Foreskin keratinocyte (primary cell): ENCODE measurements at places on chromosomes 13 and 19. TPM values are rescaled to one million over a fixed set of nuclear protein-coding genes. Genes with fewer than 3 reads are reported as not detected.

GRCh38 chr13:106496072-106496997 is 39.1 kb downstream of the EFNB2 start:
- DNase-seq: no peak

TNFSF13B gene
- total RNA-seq: 0.07 and 0.17 TPM in 2 replicates

GRCh38 chr19:49932731-49933131 is 3.4 kb upstream of the NUP62 start:
- DNase-seq: no peak

GRCh38 chr13:42028113-42028799 is 20.2 kb upstream of the DGKH start:
- DNase-seq: no peak

DNA sequence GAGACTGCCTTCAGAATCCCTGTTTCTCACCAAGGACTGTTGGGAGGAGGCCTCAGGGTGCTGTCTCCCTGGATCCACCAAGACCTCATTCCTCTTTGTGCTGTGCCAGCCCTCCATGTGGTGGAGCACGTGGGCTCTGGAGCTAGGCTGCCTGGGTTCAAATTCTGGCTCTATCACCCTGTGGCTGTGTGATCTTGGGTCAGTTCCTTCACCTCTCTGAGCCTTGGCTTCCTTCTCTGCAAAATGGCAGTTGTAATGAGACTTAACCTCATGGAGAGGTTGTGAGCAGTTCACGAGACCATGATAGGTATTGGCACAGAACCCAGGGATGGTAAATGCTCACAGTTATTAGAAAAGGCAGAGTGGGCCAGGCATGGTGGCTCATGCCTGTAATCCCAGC is 6.4 kb downstream of the PNMA8C start:
- DNase-seq: no peak

GRCh38 chr19:54673222-54673621 is 10.4 kb downstream of the LILRB4 start:
- no peak for DNase-seq

GRCh38 chr13:51978796-51979556 is 32.3 kb downstream of the ATP7B start:
- DNase-seq: no peak

MAP4K1 gene
- 0.21 TPM in 1 of 2 replicates, not detected in the other for total RNA-seq

ERICH6B gene
- total RNA-seq: not detected in 2 replicates

- DNase-seq: no peak
Observed at GRCh38 chr13:21338156-21338555, 120.9 kb downstream of the ZDHHC20 start.

ZNF723 gene
- not detected in 2 replicates for total RNA-seq

DNA sequence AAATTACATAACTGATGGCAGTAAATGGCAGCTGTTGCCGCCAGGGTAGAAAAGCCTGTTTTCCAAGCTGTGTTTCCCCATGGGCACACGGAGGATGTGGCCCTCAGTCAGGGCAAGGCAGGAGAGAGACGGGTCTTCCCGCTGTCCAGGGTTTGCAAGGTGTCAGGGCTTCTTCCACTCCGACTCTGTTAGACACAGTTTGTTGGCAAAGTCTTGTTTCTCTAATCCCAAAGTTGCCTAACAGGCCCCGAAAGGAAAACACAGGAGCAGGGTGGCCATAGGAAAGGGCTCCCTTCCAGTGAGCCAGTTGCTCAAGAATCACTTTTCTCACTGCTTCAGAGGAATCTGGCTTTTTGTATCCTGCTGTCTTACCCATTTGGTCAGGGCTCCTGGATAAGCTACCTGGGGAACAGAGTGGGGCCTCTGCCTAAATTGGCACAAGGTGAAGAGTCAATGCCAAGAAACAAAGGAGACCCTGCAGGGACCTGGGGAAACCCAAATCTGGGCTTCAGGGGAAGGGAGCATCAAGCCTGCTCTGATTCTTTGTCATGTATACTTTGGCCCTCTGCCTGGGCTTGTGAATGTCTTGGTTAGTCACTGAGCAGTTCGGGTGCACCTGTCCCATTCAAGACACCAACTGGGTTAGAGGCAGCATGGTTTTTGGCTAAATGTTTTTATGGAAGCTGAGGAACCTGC is 29.0 kb upstream of the CXCL17 start:
- DNase-seq: peak; percentile 12

RDH8 gene
- not detected in 2 replicates for total RNA-seq

- DNase-seq: no peak
Observed at GRCh38 chr19:21608571-21608970, 103.2 kb downstream of the ZNF429 start.

DNA sequence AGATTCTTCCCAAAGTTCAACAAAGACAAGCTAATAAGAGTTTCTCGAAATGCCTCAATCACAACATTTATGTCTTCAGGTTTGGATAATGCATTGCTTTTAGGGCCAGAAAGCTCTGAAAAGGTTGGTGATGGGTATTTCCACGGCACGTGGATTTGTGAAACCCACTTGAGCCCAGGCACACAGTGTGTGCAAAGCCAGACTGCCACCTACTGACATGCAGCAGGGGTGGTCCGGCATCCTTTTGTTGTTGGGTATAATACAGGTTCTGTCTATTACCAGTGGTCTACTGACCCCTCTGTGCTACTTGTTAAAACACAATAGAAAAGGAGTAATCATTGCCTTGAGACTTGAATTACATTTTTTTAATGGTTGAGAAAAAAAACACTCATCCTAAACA is 225.6 kb downstream of the RAP2A start:
- no peak for DNase-seq

SIGLECL1 gene
- total RNA-seq: not detected in 2 replicates

GRCh38 chr13:41434831-41435520 is 22.4 kb upstream of the RGCC start:
- DNase-seq: no peak

NLRP4 gene
- total RNA-seq: not detected in 2 replicates

PLIN4 gene
- total RNA-seq: 0.65 and 0.71 TPM in 2 replicates
